SK-N-DZ (cell line): ENCODE measurements at places on chromosomes 16 and 17.

DNA sequence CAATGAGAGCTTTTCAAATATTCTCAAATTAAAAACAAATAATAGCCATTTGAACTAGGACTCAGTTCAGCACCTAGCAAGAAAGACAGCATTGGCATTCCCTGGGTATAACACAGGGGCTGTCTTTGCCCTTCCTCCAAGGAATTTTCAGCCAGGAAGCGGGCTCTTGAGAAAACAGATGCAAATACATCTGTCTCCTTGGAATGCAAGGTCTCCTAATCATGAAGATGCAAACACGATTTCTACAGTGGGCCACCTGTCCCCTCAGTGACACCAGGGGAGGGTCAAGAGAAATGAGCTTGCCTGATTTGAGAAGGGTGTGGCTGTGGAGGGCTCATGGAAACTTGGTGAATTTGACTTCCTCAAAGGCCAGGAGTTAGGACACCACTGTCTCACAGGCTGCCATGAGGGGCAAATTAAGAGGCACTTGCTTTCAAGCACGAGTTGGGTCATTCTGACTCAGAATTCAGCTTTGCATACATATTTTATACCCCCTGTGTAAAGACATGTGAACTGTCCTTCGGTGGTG, 24.5 kb upstream of the SUPT4H1 start:
- no peak for DNase-seq

- DNase-seq: no peak
These were observed 9.1 kb downstream of the TOM1L2 start for GRCh38 chr17:17963066-17963465.

- peak; percentile 43 for DNase-seq
These were observed 255.2 kb upstream of the WSB1 start for GRCh38 chr17:27038676-27039075.

DNA sequence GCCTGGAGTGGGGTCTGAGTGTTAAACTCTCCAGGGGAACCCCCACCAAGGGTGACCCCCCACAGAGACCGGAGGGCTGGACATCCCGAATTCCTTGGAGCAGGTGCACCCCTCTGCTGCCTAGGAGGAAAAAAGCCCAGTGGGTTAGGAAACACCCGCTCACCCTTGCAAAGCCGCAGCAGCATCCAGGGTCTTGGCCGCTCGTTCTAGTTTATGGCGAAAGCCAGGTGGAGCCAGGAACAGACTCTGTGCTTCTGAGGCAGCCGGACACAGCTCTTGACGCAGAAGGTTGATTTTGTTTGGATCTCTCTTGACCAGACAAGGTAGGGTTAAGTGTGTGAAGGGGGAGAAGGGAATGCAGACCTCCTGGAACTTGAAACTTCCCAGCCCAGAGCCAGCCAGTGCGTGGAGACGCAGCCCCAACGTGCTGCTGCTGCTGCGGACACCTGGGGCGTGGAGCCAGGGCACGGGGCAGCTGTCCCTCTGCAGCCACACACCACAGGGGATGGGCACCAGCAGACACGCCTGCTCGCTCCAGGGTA, 154.5 kb downstream of the LAT start:
- peak; percentile 48 for DNase-seq

DNA sequence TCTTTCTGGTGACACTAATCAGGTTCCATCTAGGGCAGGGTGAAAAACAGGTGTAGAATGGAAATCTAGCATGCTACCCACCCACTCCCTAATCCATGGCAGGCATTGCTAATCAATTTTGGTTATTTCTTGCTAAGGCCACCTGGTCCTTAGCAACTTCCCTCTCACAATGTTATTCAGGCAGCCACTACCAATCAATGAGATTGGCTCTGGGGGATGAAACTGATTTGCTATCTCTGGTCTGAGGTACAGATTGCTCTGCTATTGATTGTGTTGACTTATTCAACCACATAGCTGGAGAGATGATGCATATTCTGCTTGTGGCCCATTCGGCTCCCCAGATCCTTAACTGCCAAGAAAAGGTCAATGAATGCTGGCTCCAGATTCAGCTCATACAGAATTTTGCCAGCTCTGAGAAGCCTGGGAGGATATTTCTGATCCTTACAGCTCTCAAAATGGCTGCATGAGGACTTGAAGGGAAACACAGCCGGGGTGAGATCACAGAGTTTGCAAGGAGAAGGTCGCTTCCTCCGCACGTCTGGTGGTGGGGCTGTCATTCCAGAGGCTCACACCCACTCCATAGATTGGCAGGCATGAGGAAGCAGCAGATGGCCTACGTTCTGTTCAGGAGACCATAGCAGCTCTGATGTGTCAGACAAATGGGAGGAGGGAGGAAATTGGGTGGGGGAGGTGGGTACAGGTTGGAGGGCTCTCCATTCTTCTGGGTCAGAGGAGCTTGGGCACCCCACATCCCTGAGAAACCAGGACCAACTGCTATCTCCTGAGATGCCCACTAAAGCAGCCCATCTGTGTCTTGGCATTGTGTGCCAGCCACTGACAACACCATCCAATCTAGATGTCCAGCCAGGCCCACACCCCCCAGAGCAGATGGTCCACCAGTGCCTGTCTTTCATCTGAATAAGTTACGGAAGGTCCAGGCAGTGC, 22.3 kb downstream of the SEZ6 start:
- DNase-seq: no peak

DNA sequence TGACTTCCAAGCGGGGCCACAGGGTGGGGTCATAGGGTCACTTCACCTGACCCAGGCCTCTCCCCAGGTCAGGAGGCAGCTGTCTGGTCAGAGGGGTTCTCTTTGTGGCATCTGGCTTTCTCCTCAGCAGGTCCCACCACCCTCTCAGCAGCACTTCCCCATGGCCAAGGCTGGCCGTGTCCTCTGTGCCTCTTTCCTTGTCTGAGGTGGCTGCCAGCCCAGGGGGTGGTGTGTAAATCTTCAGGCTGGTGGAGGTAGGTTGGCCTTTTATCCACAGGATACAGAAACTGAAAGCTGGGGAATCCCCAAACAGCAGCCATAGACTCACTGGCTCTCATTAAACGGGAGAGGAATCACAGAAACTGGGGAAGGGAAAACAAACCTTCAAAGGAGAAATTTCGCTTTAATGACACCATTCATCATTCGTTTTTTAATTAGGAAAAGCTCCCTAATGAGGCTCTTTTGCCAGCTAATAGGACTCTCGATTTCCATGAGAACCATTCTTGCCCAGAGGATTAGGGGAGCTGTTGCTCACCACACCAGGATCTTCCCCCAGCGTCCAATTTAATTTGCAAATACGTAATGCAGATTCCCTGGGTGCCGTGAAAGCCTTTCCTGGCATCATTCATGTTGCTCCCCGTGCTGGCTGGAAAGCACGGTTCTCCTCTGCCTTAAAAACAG, 18.0 kb downstream of the C17orf75 start:
- DNase-seq: no peak

DNA sequence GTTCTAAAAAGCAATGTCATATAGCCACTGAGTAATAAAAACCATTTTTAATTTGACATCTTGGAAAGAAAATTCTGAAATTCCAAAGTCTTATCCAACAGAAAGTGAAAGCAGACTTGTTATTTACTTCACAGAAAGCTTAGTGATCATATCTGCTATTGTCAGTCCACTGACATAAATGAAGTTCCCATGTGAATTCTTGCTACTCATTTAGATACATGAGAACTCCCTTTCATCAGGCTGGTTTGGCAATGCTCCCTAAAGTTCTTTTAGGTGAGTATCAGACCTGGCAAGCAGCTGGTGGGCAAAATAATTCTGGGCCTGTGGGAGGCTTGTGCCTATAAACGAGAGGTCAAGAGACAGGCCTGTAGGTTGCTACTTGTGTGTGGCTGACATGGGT, 23.4 kb downstream of the NME2 start:
- DNase-seq: no peak

DNA sequence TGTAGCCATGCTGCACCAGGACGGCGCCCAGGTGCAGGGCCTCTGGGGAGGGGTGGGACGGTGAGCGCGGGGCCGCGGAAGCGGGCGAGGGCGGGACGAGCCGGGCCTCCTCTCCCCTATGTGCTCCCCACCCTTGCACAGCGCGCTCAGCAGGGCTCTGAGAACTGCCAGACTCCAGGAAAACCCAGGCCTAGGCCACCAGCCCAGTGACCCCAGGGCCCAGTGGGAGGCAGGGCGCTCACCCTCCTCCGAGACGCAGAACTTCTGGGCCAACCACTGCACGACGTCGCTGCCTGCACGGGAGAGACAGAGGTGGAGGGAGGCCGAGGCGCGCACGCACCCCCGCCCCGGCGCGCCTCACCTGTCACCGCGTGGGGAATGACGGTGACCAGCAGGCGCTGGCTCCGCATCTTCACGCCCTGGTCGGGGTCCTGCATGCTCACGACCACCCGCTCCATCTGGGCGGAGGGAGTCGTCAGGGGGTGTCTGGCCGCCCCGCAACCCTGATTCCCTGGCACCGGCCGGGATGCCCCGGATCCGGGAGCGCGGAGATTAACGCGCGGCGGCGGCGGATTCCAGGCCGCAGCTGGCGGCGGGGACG, 603 bp downstream of the RGS11 start:
- no peak for DNase-seq

- no peak for DNase-seq
These were observed 72.8 kb upstream of the C16orf82 start for GRCh38 chr16:26993963-26994362.

- no peak for DNase-seq
These were observed 873 bp upstream of the RPS2 start for GRCh38 chr16:1965396-1966001.

DNA sequence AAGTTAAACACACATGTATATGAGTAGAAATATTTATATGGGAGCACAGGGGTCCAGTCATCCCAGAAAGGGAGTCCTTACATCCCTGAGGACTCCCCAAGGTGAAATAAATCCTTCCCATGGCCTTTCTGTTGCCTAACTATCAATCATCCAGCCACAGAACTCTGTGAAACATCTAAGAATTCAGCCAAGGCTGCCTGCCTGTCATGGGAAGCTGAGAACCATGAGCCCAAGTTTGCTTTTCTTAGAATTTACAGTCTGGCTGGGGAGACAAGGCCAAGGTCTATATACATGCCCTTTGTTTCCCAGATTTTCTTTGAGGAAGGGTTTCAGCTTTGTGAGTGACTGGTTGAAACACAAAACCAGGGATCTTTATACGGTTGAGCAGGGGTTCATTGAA, 15.8 kb downstream of the MYL4 start:
- DNase-seq: no peak

- no peak for DNase-seq
These were observed 3.0 kb downstream of the NUDT16L1 start for GRCh38 chr16:4696172-4696904.

GRCh38 chr17:73323409-73324159, 11.8 kb upstream of the CDC42EP4 start:
- DNase-seq: no peak
